ENCODE measurements at places on chromosomes 6 and 20. TPM values are rescaled to one million over a fixed set of nuclear protein-coding genes. Genes with fewer than 3 reads are reported as not detected.

NCOA5 gene
- 20.6 TPM for total RNA-seq

SLC17A9 gene
- total RNA-seq, result 1.4 TPM

PIGU gene
- 16.1 TPM for total RNA-seq

TUBB1 gene
- total RNA-seq, result not detected

OOEP gene
- not detected for total RNA-seq

DPPA5 gene
- not detected for total RNA-seq

GSTA2 gene
- not detected for total RNA-seq

SAMD10 gene
- 0.54 TPM for total RNA-seq

Data from IMR-90 (cell line).